ENCODE measurements at places on chromosomes 5 and 9.

GRCh38 chr5:137415231-137415681 is 83.9 kb downstream of the SPOCK1 start:
- peak; percentile 1 for DNase-seq

DNA sequence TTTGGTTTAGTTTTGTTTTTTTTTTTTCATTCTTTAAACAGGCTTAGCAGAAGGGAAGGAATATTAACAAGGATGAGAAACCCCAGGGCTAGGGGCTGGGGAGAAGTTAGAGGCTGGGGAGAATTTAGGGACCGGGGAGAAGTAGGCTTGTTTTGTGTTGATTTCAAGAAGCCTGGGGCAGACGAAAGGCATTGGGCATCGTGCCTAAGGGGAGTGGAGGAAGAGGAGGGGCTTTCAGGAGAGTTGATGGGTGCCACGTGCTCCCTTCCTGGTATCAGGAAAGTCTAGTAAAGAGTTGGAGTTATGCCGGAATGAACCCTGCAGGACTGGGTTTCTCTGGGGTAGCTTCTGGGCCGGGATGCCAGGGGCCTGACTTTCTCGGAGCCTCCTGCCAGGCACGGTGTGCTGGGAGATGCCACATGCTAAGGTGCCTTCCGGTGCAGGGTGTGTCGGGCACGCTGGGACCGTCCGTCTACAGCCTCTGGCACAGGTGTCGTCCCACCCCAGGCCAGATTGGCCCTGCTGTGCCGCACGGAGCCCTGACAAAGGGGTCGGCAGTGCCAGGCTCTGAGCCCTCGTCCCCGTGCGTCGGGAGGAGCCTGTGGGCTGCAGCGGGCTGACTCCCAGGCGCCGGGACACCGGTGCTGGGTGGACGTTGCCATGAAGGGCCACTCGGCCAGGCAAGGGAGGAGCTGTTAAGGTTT is 159.9 kb downstream of the OLFM1 start:
- DNase-seq, result no peak

DNA sequence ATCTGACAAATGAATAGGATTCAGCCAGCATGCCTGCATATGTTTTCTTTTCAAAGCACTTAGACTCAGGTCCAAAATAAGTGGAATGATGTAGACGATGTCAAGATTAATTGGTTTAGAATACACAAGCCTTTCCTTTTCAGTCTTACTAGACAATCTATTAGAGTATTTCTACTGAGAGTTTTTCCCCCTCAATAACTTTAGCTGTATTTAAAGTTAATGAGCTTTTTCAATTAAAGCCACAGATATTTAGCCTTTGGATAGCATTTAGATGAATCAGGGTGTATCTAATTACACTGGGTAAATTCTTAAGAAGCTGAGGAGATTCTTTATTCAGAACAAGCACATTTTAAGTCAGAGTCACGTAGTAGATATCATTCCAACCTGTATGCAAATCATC is 198.7 kb upstream of the MPDZ start:
- DNase-seq, result no peak

DNA sequence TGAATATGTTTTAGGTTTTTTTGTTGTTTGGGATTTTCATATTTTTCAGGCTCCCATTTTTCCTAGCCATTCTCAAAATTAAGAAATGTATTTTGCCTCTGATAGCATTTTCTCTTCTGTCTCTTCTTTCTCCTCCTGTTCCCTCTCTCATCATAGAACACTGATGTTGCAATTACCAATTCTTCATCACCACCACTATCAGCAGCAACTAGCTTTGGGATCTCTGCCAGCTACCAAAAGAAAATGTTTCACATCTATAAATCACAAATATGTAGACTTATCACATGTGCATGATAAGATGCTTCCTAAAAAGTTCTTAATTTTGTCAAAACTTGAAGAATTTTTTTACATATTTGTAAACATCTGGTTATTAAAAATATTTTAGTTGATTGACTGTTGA is 887.1 kb downstream of the MAT2B start:
- DNase-seq, result no peak

- no peak for DNase-seq
Observed at GRCh38 chr9:123235448-123235847, 32.9 kb downstream of the STRBP start.

DNA sequence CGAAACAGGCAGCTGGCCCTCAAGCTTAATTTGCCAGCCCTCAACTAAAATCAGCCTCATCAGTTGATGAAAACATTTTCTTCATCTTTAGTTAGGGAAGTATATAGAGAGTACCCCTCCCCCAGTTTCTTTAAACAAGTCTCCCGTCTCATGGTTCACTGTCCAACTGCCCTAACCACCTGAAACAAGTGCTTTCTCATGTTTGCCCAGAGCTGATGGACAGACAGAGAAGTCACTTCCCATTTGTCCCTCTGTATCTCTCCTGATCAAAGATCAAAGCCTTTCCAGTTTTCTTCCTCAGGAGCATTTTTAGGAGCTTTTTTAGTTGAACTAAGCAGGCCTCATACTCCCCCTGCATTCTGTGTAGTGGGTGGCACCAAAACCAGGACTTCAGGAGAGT is 21.7 kb downstream of the FUBP3 start:
- no peak for DNase-seq

DNA sequence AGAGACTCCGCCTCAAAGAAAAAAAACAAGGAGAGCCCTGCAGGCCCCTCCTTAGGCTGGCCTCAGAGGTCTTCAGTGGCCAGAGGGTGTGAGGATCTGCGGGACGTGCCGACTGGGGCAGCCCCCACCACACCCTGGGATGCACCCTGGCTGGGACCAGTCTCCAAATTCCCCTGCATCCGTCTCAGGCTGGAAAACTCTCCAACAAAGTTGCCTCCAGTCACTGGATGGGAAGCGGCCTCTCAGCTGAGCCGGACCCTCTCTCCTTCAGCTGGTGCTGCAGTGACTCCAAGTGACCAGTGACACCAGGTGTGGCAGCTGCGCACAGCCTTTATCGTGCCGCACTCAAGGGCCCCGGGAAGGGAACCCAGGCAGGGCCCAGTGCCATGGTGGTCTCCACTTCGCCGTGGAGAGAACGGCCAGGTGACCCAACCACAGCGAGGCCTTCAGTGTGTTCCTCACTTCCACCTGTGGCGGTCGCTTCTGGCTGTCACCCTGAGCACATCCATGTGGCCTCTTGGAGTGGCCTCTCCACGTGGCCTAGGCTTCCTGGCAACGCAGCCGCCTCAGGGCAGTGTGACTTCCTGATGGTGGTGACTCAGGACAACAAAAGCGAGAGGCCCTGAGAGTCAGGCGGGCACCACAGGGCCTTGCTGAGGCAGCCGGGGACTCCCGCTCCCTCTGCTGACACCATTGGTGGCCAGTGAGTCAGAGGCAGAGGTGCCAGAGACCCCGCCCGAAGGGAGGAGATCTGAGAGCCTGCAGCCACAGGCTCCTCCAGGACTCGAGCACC is 19.3 kb upstream of the CAMSAP1 start:
- peak; percentile 14 for DNase-seq

DNA sequence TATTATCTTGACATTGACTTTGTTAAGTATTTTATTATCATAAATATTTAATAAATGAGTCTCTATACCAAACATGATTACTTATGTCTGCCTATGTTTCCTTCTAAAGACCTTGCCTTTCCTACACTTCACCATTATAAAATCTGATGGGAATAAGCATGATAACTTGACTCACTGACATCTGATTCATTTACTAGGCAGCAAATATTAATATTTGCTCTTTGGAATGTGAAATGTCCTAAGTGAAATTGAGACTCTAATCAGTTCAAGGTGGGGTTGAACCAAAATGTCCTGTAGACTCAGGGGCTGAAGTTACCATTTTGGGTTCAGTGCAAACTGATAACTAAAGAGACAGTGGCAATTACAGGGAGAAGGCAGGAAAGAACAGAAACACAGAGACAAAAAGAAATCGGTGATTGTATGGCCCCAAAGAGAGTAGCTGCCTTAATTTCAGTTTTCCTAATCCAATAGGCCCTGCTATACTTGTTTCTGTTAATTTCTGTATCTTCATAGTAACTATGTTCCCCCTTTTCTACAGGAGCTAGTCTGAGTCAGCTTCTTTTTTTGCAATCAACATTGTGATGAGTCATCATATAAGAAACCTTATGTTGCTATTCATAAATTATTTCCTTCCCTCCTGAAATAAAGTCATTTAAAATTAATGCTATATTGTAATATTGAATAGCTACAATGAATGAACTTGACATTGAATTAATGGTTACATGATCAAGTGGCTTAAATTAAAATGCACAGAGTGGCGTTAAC is 296.8 kb downstream of the PDE4D start:
- peak; percentile 26 for DNase-seq

GRCh38 chr9:21428235-21428634 is 12.0 kb upstream of the IFNA1 start:
- DNase-seq, result no peak

DNA sequence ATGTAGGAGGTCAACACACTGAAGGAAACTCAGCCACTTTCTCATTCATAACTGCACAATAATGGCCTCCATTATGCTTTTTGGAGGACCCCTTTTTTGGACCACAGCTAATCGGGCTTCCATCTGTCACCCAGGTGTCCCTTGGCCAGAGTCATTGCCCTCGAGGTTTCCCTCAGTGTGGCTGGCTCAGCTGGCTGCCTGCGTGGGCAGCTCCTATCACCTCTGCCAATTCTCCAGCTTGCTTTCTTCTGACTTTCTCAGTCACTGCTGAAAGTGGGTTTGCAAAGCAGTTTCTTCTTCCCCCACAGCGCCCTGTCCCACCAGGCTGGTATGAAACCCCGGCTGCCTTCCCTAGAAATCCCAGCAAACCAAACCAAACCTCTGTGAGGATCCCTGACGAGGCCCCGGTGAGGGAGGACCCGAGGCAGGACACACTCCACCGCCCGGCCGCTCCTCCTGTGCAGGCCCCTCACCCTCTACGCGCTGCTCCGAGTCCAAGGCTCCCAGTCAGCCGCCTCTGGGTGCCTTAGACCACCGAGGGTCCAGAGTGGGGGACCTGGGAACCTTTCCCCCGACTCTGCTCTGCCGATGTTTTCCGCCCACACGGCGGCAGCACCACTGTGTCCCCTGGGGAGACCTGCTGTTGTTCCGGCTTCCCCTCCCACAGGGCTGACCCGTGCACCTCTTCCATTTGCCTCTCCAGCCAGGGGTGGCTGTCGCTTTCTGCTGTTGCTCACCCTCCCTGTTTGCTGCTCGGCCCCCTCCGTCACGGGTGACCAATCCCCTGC is 109.5 kb downstream of the TENT4A start:
- DNase-seq, result no peak

DNA sequence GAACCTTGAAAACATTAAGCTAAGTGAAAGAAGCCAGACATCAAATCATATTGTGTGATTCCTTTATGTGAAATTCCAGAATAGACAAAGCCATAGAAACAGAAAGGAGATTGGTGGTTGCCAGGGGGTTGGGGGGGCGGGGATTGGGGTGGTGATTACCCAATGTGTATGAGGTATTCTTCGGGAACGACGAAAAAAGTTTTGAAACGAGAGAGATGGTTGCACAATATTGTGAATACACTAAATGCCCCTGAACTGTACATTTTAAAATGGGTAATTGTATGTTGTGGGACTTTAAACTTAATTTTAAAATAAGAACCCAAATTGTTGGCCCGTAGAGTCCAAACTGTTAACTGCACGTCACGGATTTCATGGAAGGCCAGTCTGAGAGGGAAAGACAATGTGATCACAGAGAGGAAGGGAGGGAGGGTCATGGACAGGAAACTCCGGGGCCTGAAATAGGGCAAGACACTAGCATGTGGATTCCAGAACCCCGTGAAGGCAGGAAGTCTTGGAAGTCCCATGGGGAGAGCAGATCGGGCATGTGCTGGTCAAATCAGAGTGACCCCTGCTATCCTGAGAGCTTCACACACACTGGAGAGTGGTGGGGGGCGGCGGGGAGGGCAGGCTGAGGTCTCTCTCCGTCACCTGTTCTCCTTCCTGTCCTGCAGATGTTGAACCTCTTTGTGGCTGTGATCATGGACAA is 218.4 kb downstream of the CACNA1B start:
- DNase-seq, result no peak

- DNase-seq, result no peak
Observed at GRCh38 chr9:35658968-35659220, 802 bp downstream of the CCDC107 start.

GRCh38 chr5:35205186-35205585 is 25.1 kb downstream of the PRLR start:
- DNase-seq, result no peak

GRCh38 chr9:94925751-94926430 is 199.4 kb downstream of the AOPEP start:
- DNase-seq, result no peak

DNA sequence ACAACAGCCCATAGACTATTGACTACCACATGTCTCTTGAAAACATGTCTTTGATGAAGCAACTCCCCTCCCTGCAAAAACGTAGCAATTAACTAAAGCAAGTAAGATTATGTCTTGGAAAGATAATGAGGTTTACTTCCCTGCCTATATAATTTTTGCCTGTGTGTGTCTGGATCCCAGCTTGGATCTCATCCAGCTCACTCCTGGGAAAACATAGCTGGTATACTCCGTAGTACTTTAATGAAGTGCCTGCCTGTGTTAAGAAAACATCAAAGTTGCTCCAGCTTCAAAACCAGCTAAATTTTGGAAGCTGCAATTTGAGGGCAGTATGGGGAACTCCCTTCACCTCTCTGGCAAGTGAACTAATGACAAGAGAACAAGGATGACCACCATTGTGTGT is 182.6 kb upstream of the C9orf72 start:
- no peak for DNase-seq

- DNase-seq, result no peak
Observed at GRCh38 chr5:133461796-133462516, 150.4 kb downstream of the FSTL4 start.

DNA sequence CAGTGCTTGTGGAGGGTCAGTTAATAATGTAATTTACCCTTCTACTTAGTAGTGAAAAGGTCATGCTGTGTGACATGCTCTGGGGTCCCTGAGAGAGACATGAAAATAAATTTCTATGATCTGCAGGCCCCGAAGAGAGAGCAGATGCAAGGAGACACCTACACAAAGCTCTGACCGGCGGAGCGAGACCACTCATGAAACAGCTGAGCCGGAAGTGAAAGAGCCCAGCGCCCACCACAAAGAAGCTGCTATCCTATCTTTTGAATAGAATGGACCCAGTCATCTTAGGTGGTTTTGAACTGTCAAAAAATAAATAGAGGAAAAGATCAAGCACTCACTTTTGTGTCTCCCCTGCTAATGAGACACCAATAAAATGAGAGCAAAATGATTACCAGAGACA is 190.0 kb downstream of the MED10 start:
- no peak for DNase-seq

GRCh38 chr5:34586117-34586885 is 69.8 kb upstream of the RAI14 start:
- no peak for DNase-seq

DNA sequence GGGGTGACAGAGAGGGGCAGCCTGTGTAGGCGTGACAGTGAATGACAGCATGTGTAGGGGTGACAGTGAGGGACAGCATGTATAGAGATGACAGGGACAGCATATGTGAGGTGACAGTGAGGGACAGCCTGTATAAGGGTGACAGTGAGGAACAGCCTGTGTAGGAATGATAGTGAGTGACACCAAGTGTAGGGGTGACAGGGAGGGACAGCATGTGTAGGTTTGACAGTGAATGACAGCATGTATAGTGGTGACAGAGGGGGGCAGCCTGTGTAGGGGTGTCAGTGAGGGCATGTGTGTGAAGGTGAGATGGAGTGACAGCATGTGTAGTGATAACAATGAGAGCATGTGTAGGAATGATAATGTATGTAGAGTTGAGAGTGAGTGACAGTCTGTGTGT is 8.7 kb upstream of the GAPT start:
- no peak for DNase-seq

Data from fibroblast of the conjunctiva (primary cell).